ENCODE measurements at places on chromosomes 2 and 18.

GRCh38 chr2:67438337-67438736 is 41.2 kb downstream of the ETAA1 start:
- DNase-seq: no peak

DNA sequence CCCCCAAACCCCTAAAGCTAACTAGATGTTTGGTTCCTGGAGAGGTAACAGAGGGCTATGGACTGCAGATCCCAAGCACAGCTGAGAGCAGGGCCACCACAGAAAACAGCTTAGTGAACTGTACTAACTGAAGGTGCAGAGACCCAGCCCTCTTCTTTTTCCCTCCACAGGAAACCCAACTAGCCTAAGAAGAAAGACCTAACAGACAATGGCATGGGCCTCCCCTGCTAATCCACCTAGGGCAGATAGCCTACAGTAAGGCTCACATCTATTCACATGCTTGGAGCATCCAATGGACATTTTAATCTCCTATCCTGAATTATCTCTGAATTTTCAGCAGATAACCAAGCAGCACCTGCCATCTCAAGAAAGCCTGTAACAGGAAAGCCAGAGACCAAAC is 8.8 kb upstream of the FECH start:
- no peak for DNase-seq

DNA sequence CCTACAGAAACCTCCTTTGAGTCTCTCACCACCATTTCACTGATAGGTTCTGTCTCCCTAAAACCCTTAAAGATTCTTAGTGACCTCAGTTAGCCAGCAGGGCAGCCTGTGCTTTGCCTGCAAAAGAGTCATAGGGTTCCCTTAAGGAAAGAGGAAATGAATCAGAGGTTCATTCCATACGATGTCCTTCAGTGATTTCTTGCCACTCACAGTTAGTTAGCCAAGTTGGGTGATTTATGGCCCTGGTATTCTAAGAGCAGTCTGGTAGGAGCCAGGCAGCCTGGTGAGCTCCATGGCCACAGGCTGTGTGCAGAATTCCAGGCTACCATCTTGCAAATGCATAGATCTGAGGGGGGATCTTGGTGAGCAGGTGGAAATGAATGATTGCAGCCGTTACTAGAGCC is 18.7 kb upstream of the CCBE1 start:
- DNase-seq: no peak

DNA sequence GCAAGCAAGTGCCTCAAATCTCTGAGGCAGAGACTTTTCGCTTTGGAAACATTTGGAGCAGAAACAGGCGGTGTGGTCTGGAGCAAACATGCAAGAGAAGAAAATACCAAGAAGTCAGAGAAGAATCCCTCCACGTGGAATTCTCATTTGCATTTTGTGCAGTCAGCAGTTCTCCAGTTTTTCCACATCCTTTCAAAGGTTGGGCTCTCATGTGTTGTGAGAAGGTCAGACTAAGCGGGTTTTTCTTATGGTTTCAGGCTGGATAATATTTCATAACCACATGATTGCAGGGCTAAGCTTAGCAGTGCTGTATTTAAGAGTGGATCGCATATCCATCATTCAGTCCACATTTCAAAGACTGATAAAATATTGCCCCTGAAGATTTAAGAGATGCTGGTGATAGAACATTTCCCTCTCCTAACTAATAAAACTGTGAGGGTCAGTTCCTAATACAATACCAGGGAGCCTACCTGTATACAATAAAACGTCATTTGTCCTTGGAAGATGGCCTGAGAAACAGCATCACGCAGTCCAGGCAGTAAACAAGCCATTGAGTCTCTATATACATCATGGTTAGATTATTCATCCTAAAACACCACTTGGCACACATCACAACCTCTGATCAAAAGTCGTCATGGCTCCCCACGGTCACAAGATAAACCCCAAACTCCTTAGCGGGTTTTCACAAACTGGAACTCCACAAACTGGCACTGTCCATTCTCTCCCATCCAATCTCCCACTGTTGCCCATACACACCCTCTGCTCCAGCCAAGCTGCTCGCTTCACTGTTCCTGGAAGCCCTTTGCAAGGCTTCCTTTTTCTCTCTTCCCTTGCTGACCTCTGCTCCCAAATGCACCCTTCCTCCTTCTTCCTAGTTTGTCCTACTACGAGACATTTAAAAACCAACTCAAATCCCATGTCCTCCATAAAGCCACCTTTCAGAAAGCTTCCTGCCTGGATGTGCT is 31.5 kb downstream of the ANKRD44 start:
- no peak for DNase-seq

All from stimulated activated CD4-positive, alpha-beta T cell treated with anti-CD3 and anti-CD28 coated beads, Interleukin-4, amount 100 ng/mL, for 24 hours (primary cell).